T-helper 17 cell (primary cell): ENCODE measurements at places on chromosomes 16 and 17. TPM values are rescaled to one million over a fixed set of nuclear protein-coding genes. Genes with fewer than 3 reads are reported as not detected.

Gene ASB16
- not detected for total RNA-seq

Gene MRPS7
- total RNA-seq: 33.9 TPM

Gene NOMO2
- total RNA-seq: 75.1 TPM

GRCh38 chr16:72819345-72819744, 228.6 kb downstream of the ZFHX3 start:
- no peak for DNase-seq
